Fibroblast of lung (primary cell): ENCODE measurements at places on chromosomes 3 and 15.

- DNase-seq = no peak
- peaks cover 7% of the 10 kb centered on the region for H3K27me3 ChIP-seq
- no peak overlapping the region for H3K4me3 ChIP-seq
- H3K27ac ChIP-seq = no peak overlapping the region
- H3K4me1 ChIP-seq = no peaks in the 10 kb centered on the region
Observed at GRCh38 chr3:37228749-37229148, 54.4 kb upstream of the LRRFIP2 start.

DNA sequence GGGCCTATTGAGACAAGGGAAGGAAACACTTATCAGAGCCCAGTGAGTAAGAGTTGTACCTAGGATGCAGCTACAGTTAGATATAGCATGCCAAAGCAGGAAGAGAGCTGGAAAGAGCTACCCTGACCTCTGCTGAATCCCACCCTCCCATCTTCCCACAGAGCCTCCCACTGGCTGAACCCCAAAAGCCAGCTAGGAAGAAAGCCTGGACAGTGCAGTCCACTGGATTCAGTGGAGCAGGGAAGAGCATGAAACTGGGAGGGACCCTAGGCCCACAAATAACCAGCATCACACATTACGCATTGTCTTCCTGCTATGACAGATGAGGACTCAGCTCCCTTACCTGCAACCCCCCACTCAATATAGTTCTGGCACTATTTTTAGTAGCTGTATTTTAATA lies 81.5 kb upstream of the AKAP13 start:
- H3K27me3 ChIP-seq = no peaks in the 10 kb centered on the region
- H3K4me3 ChIP-seq = no peak overlapping the region
- no peak for DNase-seq
- H3K27ac ChIP-seq = no peak overlapping the region
- no peaks in the 10 kb centered on the region for H3K4me1 ChIP-seq

GRCh38 chr3:122364490-122364889 lies 18.5 kb downstream of the MIX23 start:
- H3K4me3 ChIP-seq = no peak overlapping the region
- H3K27ac ChIP-seq = no peak overlapping the region
- H3K4me1 ChIP-seq = no peaks in the 10 kb centered on the region

- peaks cover 16% of the 10 kb centered on the region for H3K4me1 ChIP-seq
- no peak for DNase-seq
- peak overlapping the region; percentile 30 for H3K27ac ChIP-seq
- H3K36me3 ChIP-seq = no peaks in the 10 kb centered on the region
- no peak overlapping the region for H3K4me3 ChIP-seq
Observed at GRCh38 chr3:45035441-45036301, 9.6 kb downstream of the CLEC3B start.

DNA sequence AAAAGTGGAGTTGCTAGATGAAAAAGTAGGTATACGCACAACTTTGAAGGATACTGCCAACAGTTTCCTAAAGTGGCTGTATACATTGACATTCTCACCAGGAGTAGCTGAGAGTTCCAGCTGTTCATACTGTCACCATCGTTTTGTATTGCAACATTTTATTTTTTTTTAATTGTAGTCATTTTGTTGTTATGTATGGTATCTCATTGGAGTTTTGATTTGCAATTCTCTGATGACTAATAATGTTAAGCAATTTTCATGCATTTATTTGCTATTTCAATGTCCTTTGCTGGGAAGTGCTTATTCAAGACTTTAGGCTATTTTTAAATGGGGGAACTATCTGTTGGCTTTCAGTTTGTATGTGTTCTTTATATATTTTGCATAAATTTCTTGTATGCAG lies 185.1 kb upstream of the TGFBR2 start:
- no peaks in the 10 kb centered on the region for H3K36me3 ChIP-seq
- no peaks in the 10 kb centered on the region for H3K27me3 ChIP-seq
- DNase-seq = peak; percentile 52

GRCh38 chr15:48861813-48862431 lies 16.0 kb upstream of the EID1 start:
- no peak overlapping the region for H3K27ac ChIP-seq
- H3K4me1 ChIP-seq = peaks cover 10% of the 10 kb centered on the region
- no peak overlapping the region for H3K4me3 ChIP-seq
- no peaks in the 10 kb centered on the region for H3K27me3 ChIP-seq
- H3K36me3 ChIP-seq = no peaks in the 10 kb centered on the region

DNA sequence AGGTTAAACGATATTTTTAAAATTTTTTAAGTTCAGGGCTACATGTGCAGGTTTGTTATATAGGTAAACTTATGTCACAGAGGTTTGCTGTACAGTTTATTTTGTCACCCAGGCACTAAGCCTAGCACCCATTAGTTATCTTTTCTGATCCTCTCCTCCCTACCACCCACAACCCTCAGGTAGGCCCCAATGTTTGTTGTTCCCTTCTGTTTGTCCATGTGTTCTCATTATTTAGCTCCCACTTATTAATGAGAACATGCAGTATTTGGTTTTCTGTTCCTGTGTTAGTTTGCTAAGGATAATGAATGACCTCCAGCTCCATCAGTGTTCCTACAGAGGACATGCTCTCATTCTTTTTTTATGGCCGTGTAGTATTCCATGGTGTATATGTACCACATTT lies 14.9 kb downstream of the FAM162A start:
- H3K4me1 ChIP-seq = no peaks in the 10 kb centered on the region
- no peak for DNase-seq
- H3K27me3 ChIP-seq = no peaks in the 10 kb centered on the region

DNA sequence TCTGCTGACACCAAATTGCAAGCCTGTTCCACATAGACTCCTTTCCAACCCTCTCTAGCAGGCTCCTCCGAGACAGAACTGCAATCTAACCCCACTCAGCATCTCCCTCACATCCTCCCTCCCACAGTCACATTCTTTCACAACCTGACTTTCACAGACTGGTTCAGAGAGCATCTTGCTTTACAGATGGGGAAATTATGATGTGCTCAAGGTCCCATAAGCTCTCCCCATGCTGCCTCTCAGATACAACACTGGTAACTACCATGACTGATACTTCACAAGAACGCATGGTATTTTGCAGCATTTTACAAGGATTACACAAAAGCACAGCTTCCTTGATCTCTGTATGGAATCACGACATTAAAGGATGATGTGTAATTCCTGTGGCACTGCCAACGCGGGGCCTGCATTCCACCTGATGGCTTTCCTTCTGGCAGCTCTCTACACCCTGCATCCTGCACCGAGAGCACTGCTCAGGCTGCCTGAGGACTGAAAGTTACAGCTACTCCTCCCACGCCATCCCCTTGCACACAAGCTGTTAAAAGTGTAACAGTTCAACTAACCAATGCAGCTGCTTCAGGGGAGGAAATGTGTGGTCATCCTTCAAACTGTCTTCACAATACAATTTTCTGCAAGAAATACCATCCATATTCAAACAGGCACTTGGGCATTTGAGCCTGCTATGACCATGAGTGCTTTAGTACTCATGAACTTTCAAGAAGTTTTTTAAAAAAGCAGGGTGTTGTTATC lies 27.6 kb downstream of the TBC1D2B start:
- no peaks in the 10 kb centered on the region for H3K27me3 ChIP-seq
- peaks cover 26% of the 10 kb centered on the region for H3K4me1 ChIP-seq
- H3K4me3 ChIP-seq = no peak overlapping the region
- peaks cover 6% of the 10 kb centered on the region for H3K36me3 ChIP-seq
- peak; percentile 92 for DNase-seq

DNA sequence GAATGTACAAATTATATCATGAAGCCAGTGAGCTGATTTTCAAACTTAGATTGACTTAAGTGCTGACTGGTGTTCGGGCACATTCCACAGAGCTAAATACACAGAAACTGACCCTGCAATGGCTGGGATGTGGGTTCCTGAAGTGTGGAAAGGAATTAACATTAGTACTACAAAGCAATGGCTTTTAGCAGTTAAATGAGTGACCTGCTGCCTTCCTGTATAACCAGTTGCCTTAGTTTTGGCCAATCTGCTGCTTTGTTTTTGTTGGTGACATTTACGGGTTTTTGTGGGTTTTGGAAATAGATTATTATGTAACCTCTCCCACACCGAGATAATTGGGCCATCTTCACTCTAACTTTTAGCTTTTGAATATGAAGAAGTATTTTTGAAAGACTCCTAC lies 2.4 kb upstream of the SKIC8 start:
- no peaks in the 10 kb centered on the region for H3K27me3 ChIP-seq
- peaks cover 14% of the 10 kb centered on the region for H3K4me1 ChIP-seq
- H3K27ac ChIP-seq = no peak overlapping the region

- no peaks in the 10 kb centered on the region for H3K27me3 ChIP-seq
- H3K4me3 ChIP-seq = no peak overlapping the region
- DNase-seq = peak; percentile 1
- no peaks in the 10 kb centered on the region for H3K36me3 ChIP-seq
- H3K27ac ChIP-seq = no peak overlapping the region
Observed at GRCh38 chr3:20458994-20459716, 273.1 kb upstream of the SGO1 start.

GRCh38 chr3:169171739-169172138 lies 491.8 kb downstream of the MECOM start:
- no peak overlapping the region for H3K27ac ChIP-seq
- no peaks in the 10 kb centered on the region for H3K36me3 ChIP-seq
- no peak for DNase-seq
- H3K27me3 ChIP-seq = no peaks in the 10 kb centered on the region

- H3K27me3 ChIP-seq = no peaks in the 10 kb centered on the region
- H3K4me3 ChIP-seq = no peak overlapping the region
- no peak overlapping the region for H3K27ac ChIP-seq
- H3K36me3 ChIP-seq = peaks cover 8% of the 10 kb centered on the region
- DNase-seq = no peak
- peaks cover 16% of the 10 kb centered on the region for H3K4me1 ChIP-seq
Observed at GRCh38 chr3:47015151-47015550, 35.7 kb downstream of the NBEAL2 start.

- H3K27ac ChIP-seq = no peak overlapping the region
- H3K4me1 ChIP-seq = no peaks in the 10 kb centered on the region
- no peak for DNase-seq
- H3K27me3 ChIP-seq = no peaks in the 10 kb centered on the region
Observed at GRCh38 chr3:183340222-183340621, 87.2 kb downstream of the B3GNT5 start.

DNA sequence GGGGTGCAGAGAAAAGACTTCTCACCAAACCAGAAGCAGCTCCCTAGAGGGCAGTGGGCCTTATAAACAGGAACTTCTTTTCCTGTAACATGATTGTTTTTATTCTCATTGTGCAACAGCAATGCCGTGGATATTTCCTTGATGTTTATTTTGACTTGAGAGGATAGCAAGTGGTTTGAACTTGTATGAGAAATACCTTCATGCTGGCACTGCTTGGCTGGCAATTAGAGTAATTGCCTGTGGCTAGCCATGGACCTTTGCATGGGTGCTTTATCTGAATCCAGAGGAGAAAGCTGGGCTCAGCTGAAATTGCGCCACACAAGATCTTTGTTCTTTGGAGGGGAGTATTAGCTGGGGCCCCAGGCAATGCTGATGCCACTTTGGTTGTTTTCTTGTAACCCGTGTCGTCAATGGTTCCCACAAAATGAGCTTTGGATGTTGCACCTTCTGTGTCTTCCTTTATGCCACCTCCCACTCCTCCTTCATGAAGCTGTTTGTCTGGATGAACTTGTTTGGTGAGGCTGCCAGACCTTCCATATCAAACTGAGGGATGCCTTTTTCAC lies 37.9 kb downstream of the CMTM8 start:
- no peaks in the 10 kb centered on the region for H3K36me3 ChIP-seq
- no peaks in the 10 kb centered on the region for H3K4me1 ChIP-seq
- no peaks in the 10 kb centered on the region for H3K27me3 ChIP-seq
- DNase-seq = peak; percentile 71
- H3K4me3 ChIP-seq = no peak overlapping the region

DNA sequence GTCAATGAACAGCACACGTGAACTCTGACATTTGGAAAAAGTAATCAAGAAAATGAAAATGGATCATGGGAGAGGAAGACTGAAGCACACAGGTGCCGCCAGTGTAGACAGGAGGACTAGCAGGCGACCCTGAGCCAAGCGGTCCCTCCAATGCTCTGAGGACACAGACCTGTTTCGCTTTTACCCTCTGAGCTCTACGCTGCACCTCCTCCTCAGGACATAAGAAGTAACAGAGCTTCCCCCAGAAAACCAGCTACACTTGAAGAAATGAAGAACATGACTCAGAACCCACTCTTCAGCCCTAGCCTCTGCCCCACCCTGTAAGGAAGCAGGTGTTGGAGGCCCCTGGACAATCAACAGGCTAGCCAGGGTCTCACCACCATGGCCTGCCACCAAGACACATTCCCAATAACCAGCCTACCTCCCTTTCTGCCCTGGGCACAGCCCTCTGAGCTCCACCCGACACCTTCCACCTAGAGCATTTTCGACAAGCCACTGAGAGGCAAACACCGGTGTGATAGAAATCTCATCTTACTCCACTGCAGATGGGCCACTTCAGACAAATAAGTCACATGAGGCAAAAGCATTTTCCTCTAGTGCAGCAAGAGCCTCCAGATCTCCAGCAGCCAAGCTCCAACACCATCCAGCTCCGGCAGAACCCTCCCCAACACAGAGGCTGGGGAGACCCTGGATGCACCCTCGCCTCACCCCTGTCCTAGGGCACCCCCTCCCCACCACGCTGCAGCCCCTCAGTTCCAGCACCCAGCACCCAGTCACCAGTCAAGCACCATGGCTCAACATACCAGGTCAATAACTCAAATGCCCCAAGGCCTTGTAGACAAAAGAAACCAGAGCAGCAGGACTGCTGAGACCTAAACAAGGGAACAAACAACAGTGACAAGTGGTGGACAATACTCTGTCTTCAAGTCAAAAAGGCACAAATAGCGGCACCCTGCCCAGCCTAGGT lies 11.4 kb downstream of the FAM174B start:
- H3K4me1 ChIP-seq = no peaks in the 10 kb centered on the region
- H3K4me3 ChIP-seq = no peak overlapping the region
- H3K27me3 ChIP-seq = no peaks in the 10 kb centered on the region
- H3K27ac ChIP-seq = no peak overlapping the region

DNA sequence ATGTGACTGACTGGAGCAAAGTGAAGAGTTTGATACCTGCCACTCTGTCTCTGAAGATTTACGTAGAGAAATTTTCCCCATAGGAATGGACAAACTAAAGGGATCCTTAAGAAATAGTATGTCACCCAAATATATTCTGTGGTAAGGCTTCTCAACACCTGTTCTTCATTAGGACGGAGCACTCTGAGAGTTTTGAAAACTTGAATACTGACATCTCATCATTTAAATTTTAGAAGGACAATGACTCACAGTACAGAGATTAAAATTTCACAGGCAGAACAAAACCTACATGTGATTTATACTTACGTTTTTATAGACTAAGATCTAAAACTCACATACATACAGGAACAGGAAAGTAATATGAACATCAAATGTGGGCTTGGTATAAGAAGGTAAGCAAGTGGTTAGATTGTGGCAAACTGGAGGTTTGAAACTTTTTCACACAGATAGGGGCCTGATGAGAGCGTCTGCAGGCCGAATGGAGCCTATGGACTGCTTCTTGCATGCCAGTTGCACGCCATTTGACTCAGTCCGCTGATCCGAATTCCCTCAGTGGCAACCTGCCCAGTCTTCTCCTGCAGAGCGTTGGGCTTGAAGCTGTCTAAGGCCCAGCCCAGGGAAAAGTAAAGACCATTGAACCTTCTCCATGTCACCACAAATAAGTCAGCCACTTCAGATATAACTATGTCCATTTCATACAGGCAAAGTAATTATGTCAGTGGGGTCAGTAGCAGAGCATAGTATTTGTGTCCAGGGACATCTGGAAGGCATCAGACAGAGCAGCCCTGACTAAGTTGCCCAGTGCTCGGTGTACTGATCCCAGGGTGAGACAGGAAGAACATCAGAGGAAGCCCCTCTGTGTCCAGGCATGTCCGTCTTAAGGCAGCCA lies 45.7 kb downstream of the ZBTB38 start:
- peaks cover 54% of the 10 kb centered on the region for H3K4me1 ChIP-seq
- H3K4me3 ChIP-seq = no peak overlapping the region
- peak overlapping the region; percentile 87 for H3K27ac ChIP-seq
- peaks cover 24% of the 10 kb centered on the region for H3K36me3 ChIP-seq
